ENCODE measurements at places on chromosomes 7 and 10.

- H3K27me3 ChIP-seq: no peaks in the 10 kb centered on the region
- no peaks in the 10 kb centered on the region for H3K4me1 ChIP-seq
- no peaks in the 10 kb centered on the region for H3K36me3 ChIP-seq
- no peak for DNase-seq
These were observed 3.1 kb downstream of the CNPY1 start for GRCh38 chr7:155543011-155543876.

- no peaks in the 10 kb centered on the region for H3K27me3 ChIP-seq
- H3K4me1 ChIP-seq: no peaks in the 10 kb centered on the region
- no peak overlapping the region for H3K4me3 ChIP-seq
- no peaks in the 10 kb centered on the region for H3K36me3 ChIP-seq
- no peak for DNase-seq
These were observed 22.8 kb upstream of the ORC5 start for GRCh38 chr7:104230606-104231005.

DNA sequence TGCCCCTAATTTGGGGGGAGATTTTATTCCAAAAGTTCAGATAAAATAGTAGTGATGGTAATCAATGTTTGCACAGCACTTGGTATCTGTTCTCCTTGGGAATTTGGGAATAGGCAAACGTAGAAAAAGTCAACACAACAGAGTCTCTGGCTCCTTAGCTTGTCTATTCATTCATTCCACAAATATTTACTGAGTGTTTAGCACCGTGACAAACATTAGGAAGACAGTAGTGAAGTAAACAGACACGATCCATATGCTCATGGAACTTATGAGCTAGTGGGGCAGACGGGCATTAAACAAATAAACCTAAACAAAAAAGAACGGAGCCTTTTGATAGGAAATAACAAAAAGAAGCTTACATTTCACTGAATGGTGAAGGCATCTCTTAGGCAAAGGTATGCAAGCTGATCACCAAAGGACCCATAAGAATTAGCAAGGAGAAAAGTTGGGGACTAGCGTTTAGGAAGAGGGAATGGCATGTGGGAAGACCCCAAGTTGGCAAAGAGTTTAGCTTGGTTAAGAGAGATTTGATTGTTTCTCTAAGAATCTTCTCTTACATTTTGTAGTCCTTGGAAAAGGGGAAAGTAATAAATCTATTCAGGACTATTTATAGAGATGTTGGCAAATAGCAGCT lies 243.9 kb upstream of the NPY start:
- H3K27ac ChIP-seq: no peak overlapping the region
- no peaks in the 10 kb centered on the region for H3K36me3 ChIP-seq
- no peak for DNase-seq
- H3K4me1 ChIP-seq: no peaks in the 10 kb centered on the region

DNA sequence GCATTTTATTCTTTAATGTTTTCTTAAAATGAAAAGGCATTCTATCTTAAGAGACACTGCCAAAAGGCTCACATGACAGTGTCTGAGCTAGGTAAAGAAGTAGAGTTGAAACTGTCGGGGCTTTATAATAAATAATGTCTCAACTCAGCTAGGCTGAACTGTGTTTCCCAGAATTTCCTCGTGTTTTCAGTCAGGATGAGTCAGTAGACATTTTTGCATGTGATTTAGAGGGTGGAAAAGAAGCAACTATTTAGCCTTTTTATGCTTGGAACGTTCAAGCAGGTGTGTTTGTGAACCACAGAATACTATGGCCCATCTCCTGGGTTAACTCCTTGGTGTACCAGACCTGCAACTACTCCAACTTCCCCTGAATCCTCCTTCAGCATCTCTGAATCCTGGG lies 23.4 kb upstream of the LIPA start:
- no peaks in the 10 kb centered on the region for H3K36me3 ChIP-seq
- peaks cover 35% of the 10 kb centered on the region for H3K4me1 ChIP-seq
- no peak overlapping the region for H3K27ac ChIP-seq
- no peaks in the 10 kb centered on the region for H3K27me3 ChIP-seq
- no peak for DNase-seq
- no peak overlapping the region for H3K4me3 ChIP-seq

GRCh38 chr7:138726288-138726687 lies 25.1 kb upstream of the SVOPL start:
- no peaks in the 10 kb centered on the region for H3K36me3 ChIP-seq
- DNase-seq: no peak
- H3K4me1 ChIP-seq: no peaks in the 10 kb centered on the region
- no peak overlapping the region for H3K27ac ChIP-seq
- H3K27me3 ChIP-seq: no peaks in the 10 kb centered on the region
- H3K4me3 ChIP-seq: no peak overlapping the region

- no peaks in the 10 kb centered on the region for H3K27me3 ChIP-seq
- H3K27ac ChIP-seq: no peak overlapping the region
- H3K36me3 ChIP-seq: no peaks in the 10 kb centered on the region
- no peak overlapping the region for H3K4me3 ChIP-seq
- no peak for DNase-seq
These were observed 318.1 kb downstream of the KCNMA1 start for GRCh38 chr10:77319557-77319956.

DNA sequence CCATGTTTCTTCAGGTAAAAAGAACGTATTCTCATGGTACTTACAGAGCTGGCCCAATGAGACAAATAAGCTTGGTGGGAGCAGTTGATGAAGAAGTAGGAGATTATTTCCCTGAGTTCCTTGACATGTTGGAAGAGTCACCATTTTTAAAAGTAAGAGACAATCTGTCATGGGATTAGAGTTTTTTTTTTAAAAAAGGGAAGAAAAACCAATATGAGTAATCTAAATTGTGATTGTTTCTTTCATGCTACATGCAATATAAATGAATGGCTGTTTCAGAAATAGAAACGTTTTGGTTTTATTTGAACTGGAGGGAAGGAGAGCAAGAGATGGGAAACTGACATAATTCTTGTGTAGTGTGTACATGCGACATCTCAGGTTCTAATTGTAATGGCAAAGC lies 32.8 kb downstream of the TMEM60 start:
- H3K4me1 ChIP-seq: peaks cover 40% of the 10 kb centered on the region
- H3K27ac ChIP-seq: no peak overlapping the region
- DNase-seq: no peak

GRCh38 chr7:4024806-4025205 lies 657.3 kb upstream of the FOXK1 start:
- no peak for DNase-seq
- peaks cover 14% of the 10 kb centered on the region for H3K4me1 ChIP-seq
- H3K36me3 ChIP-seq: no peaks in the 10 kb centered on the region
- no peak overlapping the region for H3K4me3 ChIP-seq
- H3K27ac ChIP-seq: no peak overlapping the region

Measured in body of pancreas (tissue), 4 donors.